ENCODE measurements at places on chromosomes 5 and 9.

GRCh38 chr9:130874783-130875182, 21.8 kb downstream of the QRFP start:
- no peak for DNase-seq

GRCh38 chr9:70406434-70406862, 8.0 kb downstream of the KLF9 start:
- no peak for DNase-seq

GRCh38 chr5:172610643-172611042, 30.4 kb upstream of the NEURL1B start:
- DNase-seq = no peak

GRCh38 chr9:89745601-89746376, 141.0 kb downstream of the GADD45G start:
- DNase-seq = no peak

GRCh38 chr5:154865466-154866184, 7.2 kb downstream of the CNOT8 start:
- DNase-seq = no peak
